ENCODE measurements at places on chromosomes 11 and 22.

GRCh38 chr11:33063326-33063881 lies 24.0 kb downstream of the TCP11L1 start:
- peak overlapping the region; percentile 41 for H3K27ac ChIP-seq
- peaks cover 46% of the 10 kb centered on the region for H3K36me3 ChIP-seq
- H3K27me3 ChIP-seq, result no peaks in the 10 kb centered on the region
- H3K4me3 ChIP-seq, result no peak overlapping the region

DNA sequence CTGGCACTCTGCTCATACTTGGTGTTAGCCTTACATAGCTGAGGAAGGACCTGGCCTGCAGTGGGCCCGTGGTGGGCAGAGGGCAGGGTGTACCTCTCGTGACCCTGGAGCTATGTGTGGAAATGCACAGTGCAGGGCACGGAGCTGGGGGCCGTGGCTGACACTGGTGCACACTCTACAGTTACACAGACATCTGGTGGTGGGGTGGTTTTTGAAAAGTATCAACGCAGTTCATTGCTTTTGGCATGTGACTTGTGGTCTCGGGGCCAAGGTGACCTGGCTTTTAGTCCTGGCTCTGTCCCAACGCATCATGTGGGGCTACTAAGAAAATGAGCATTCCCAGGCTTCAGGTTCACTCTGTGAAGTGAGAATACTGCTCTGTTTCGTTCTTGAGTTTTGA lies 553.6 kb downstream of the NTM start:
- H3K27me3 ChIP-seq, result no peaks in the 10 kb centered on the region
- H3K36me3 ChIP-seq, result no peaks in the 10 kb centered on the region
- H3K27ac ChIP-seq, result no peak overlapping the region
- no peak for DNase-seq
- H3K4me1 ChIP-seq, result no peaks in the 10 kb centered on the region

- H3K36me3 ChIP-seq, result no peaks in the 10 kb centered on the region
- no peak for DNase-seq
- no peak overlapping the region for H3K27ac ChIP-seq
- peaks cover 4% of the 10 kb centered on the region for H3K4me1 ChIP-seq
- H3K27me3 ChIP-seq, result peaks cover 2% of the 10 kb centered on the region
These were observed 32.4 kb upstream of the MSANTD2 start for GRCh38 chr11:124832571-124832970.

DNA sequence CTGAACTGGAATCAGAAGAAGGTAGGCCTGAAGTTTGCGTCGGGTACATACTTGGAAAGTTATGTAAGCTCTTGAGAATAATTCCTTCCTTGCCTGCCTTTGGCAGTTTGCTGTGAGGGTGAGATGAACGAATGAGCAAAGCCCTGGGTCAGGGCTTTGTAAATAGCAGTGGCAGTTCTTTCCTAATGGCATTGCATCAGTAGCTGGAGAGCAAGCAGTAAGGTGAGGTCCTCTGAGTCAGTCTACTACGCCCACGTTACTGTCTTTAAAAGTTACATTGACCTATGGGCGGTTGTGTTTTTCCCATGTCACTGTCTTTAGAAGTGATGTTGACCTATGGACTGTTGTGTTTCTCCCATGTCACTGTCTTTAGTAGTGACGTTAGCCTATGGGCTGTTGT lies 179.1 kb upstream of the E2F8 start:
- no peaks in the 10 kb centered on the region for H3K27me3 ChIP-seq
- no peaks in the 10 kb centered on the region for H3K4me1 ChIP-seq
- H3K36me3 ChIP-seq, result no peaks in the 10 kb centered on the region
- H3K27ac ChIP-seq, result no peak overlapping the region
- no peak overlapping the region for H3K4me3 ChIP-seq

DNA sequence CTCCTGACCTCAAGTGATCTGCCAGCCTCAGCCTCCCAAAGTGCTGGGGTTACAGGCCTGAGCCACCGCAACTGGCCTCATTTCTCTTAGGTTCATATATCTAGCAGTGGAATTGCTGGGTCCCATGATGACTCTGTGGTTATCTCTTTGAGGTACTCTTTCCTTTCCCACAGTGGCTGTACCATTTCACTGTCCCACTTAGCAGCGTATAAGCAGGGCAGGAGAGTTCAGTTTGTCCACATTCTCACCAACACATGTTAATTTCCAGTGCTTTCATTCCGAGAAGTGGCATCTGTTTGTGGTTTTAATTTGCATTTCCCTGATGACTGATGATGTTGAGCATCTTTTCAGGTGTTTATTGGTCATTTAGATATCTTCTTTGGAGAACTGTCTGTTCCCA lies 16.4 kb downstream of the PRR5 start:
- H3K27me3 ChIP-seq, result no peaks in the 10 kb centered on the region
- peaks cover 4% of the 10 kb centered on the region for H3K4me1 ChIP-seq
- no peaks in the 10 kb centered on the region for H3K36me3 ChIP-seq
- DNase-seq, result no peak

- no peaks in the 10 kb centered on the region for H3K4me1 ChIP-seq
- H3K4me3 ChIP-seq, result no peak overlapping the region
- no peak for DNase-seq
- H3K27me3 ChIP-seq, result no peaks in the 10 kb centered on the region
- no peak overlapping the region for H3K27ac ChIP-seq
- no peaks in the 10 kb centered on the region for H3K36me3 ChIP-seq
These were observed 24.7 kb downstream of the PPME1 start for GRCh38 chr11:74195828-74196227.

- H3K27me3 ChIP-seq, result no peaks in the 10 kb centered on the region
- peaks cover 26% of the 10 kb centered on the region for H3K4me1 ChIP-seq
- no peak overlapping the region for H3K4me3 ChIP-seq
- H3K27ac ChIP-seq, result no peak overlapping the region
- H3K36me3 ChIP-seq, result no peaks in the 10 kb centered on the region
- no peak for DNase-seq
These were observed 84.7 kb downstream of the ABTB2 start for GRCh38 chr11:34273099-34273498.

GRCh38 chr11:14585438-14585837 lies 58.2 kb upstream of the PDE3B start:
- H3K4me1 ChIP-seq, result peaks cover 5% of the 10 kb centered on the region
- no peak overlapping the region for H3K27ac ChIP-seq
- no peak overlapping the region for H3K4me3 ChIP-seq
- no peak for DNase-seq
- H3K36me3 ChIP-seq, result no peaks in the 10 kb centered on the region
- no peaks in the 10 kb centered on the region for H3K27me3 ChIP-seq

GRCh38 chr11:119796363-119797060 lies 67.5 kb upstream of the NECTIN1 start:
- DNase-seq, result no peak
- no peaks in the 10 kb centered on the region for H3K36me3 ChIP-seq
- H3K27ac ChIP-seq, result no peak overlapping the region
- peaks cover 47% of the 10 kb centered on the region for H3K27me3 ChIP-seq
- no peak overlapping the region for H3K4me3 ChIP-seq
- H3K4me1 ChIP-seq, result no peaks in the 10 kb centered on the region

- H3K4me3 ChIP-seq, result no peak overlapping the region
- peaks cover 11% of the 10 kb centered on the region for H3K4me1 ChIP-seq
- no peak overlapping the region for H3K27ac ChIP-seq
- H3K36me3 ChIP-seq, result peaks cover 72% of the 10 kb centered on the region
- H3K27me3 ChIP-seq, result no peaks in the 10 kb centered on the region
- no peak for DNase-seq
These were observed 55.2 kb downstream of the CABIN1 start for GRCh38 chr22:24066260-24066659.

GRCh38 chr11:77259641-77260040 lies 41.8 kb downstream of the GDPD4 start:
- no peaks in the 10 kb centered on the region for H3K4me1 ChIP-seq
- H3K27me3 ChIP-seq, result no peaks in the 10 kb centered on the region

DNA sequence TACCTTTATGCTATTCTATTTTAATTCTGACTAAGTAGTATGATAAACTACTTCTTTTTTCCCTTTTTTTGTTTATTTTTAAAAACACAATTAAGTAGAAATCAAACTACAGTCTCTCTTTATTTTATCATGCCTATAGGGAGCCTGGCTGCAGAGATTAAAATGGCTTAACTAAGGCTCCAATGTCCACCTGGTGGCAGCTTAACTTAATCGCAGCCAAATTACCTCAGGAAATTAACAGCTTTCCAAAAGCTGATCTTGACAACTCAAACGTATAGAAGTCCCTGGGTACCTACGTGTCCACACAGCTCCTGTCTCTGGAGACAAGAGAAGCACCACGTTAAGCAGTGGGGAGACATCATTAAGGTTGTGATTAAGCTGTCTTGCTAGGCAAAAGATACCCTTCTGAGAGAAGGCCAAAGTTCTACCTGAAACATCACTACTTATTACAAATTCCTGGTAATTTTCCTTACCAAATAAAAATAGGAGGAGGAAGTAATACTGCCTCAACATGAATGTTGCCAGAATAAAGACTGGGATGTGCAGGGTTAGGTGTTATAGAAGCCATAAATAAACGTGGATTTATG lies 63.2 kb upstream of the SNX19 start:
- H3K36me3 ChIP-seq, result no peaks in the 10 kb centered on the region
- peak; percentile 45 for DNase-seq
- no peak overlapping the region for H3K27ac ChIP-seq

DNA sequence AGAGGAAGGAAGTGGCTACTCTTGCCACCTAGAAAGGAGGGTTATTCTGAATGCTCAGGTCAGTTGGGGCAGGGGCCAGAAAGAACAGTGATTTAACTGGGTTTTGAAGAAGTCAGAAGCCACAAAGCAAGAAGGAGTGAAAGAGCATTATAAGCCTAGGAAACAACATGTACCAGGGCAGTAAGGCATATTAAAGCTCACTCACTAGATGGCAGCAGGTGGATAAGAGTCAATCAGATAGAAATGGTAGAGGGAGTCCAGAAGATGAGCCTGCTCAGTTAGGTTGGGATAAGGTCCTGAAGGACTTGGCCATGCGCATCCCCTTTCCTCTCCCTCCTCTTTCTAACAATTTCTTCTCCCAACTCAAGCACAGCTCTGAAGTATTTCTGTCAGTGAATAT lies 22.0 kb upstream of the PATE1 start:
- no peak overlapping the region for H3K27ac ChIP-seq
- no peaks in the 10 kb centered on the region for H3K36me3 ChIP-seq
- H3K4me1 ChIP-seq, result no peaks in the 10 kb centered on the region

Measured in common myeloid progenitor, CD34-positive (primary cell).